ENCODE measurements at places on chromosomes 2 and 18.

DNA sequence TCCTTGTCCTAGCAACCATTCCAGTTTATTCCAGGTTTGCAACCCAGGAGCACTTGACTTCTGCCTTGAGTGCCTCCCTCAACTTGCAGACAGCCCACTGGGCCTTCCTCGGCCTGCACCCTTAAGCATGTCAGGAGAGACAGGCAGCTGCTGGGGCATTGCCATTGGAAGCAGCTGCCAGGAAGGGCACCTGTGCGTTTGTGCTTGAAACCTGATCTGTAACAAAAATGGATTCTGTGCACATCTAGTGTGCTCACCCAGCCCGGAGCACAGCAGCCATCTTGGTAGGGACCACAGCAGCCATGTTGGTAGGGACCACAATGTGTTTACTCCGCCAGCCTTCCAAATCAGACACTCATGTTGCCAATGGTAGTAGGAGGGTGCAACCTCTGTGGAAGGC lies 44.3 kb upstream of the GLI2 start:
- no peak for DNase-seq

GRCh38 chr18:58407263-58407648 lies 221.6 kb downstream of the ALPK2 start:
- DNase-seq: no peak

- DNase-seq: no peak
These were observed 67.5 kb downstream of the COPS8 start for GRCh38 chr2:237153181-237153580.

GRCh38 chr2:9092383-9093282 lies 89.1 kb upstream of the MBOAT2 start:
- no peak for DNase-seq

Data from cortex of kidney (tissue), 1 donor.